K562 (cell line): ENCODE measurements at places on chromosomes 5 and 9.

GRCh38 chr5:141559461-141559860 lies 59.3 kb downstream of the DIAPH1 start:
- no peak for DNase-seq

GRCh38 chr5:127804886-127805426 lies 101.8 kb downstream of the CCDC192 start:
- no peak for DNase-seq

- DNase-seq, result no peak
Measured at GRCh38 chr5:8807636-8808035, 738.2 kb downstream of the SEMA5A start.

GRCh38 chr5:125750861-125751186 lies 672.4 kb upstream of the GRAMD2B start:
- no peak for DNase-seq

DNA sequence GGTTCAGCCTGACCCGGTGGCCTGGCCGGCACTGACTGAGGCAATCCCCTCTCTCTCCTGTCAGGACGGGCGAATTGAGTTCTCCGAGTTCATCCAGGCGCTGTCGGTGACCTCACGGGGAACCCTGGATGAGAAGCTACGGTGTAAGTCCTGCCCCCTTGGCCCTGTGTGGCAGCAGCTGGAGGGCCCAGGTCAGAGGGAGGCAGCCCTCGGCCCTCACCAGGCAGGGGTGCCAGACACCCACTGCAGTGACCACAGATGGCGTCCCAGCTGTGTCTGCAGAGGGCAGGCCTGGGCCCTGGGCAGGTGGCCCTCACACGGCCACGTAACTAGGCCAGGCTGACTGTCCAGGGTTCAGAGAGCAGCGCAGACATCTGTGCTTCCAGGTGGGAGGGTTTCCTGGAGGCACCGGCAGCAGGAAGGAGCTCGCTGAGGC lies 45.9 kb upstream of the HMCN2 start:
- no peak for DNase-seq

DNA sequence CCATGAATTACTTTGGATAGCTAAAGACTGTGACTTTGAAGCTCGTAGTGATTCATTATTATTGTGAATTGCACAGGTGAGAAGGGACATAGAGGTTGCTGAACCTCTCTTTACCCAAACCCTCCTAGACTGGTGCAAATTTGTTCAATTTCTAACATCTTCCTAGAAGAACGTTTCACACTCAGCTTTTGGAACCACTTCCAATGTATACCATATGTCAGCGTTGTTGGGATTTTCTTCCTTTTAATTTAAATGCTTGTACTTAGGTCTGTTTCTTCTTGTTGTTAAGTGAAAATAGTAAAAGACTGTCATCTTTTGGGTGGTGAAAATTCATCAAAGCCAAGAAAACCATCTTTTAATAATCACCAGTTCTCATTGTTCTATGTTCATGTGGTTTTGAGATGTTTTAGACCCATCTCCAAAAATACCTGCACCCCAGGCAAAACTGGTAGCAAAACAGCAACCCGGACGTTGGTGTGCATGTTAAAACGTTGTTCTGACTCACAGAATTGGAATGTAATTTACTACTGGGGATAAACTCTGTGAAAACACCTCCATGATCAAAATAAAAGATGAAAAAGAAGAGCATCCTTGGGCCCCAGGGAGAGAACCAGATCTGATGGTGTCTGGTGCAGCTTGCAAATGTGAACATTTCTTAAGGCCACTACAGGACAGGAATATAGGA lies 238.3 kb downstream of the NPR3 start:
- no peak for DNase-seq

DNA sequence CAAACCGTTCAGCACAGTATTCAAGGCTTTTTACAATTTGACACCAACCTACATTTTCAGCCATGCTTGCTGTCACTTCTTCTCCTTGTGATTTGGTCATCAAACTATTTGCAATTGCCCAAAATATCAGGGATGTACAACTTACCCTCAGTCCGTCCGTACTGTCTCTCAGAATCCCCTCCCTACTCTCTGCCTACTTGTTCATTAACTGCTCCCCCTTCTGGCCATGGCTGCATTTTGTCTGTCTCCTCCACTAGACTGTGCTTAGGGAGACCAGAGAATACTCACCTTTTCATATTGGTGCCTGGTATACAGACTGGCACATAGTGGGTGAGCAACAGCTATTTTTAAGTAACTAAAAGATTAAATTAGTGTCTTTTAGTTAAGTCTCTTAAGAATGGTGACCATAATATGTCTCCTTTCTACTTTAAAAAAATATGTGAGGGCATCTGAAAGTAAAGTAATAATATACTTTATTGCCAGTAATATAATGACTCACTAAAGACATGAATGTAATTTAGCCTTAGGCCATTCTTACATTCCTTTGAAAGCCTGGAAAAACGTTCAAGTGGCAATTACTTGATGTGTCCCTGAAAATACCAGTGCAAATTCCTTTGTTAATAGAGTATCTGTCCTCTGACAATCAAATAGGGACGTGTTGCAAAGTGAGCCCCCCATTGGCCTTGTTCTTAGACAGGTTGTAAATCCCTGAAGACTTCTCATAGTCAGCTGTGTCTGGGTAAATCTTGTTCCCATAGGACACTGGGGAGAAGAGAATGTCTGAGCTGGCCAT lies 27.8 kb downstream of the PRLR start:
- peak; percentile 53 for DNase-seq

DNA sequence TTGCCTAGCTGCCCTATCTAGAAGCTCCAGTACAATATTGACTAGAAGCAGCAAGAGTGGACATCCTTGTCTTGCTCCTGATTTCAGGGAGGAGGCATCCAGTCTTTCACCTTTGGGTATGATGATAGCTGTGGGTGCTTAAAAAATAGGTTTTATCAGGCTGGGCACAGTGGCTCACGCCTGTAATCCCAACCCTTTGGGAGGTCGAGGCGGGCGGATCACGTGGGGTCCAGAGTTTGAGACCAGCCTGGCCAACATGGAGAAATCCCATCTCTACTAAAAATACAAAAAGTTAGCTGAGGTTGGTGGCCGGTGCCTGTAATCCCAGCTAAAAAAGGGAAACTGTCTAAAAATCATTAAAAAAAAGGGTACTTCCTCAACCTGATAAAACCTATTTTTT lies 2.0 kb upstream of the CAMSAP1 start:
- no peak for DNase-seq

DNA sequence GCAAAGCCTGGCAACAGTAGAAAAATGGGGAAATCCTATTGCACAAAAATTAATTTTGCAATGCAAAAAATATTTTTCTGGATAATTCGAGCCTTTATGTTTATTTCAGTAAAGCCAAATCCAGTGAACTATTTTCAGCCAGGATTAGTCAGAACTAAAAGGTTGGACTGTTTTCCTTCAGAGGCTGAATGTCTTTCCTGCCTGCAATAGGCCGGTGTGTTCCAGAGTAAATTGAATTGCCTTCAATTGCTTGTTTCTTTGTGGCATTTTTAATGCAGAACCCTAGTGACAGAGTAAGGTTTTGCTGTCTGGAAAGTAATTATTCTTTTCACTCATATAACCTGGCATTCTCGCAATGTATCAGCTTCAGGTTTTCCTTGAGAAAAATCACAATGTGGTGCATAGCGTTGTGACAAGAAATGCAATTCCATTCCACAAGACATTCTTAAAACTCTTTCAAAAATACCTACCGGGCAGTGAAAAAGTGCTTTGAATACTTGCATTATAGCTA lies 183.7 kb downstream of the GLIS3 start:
- no peak for DNase-seq

DNA sequence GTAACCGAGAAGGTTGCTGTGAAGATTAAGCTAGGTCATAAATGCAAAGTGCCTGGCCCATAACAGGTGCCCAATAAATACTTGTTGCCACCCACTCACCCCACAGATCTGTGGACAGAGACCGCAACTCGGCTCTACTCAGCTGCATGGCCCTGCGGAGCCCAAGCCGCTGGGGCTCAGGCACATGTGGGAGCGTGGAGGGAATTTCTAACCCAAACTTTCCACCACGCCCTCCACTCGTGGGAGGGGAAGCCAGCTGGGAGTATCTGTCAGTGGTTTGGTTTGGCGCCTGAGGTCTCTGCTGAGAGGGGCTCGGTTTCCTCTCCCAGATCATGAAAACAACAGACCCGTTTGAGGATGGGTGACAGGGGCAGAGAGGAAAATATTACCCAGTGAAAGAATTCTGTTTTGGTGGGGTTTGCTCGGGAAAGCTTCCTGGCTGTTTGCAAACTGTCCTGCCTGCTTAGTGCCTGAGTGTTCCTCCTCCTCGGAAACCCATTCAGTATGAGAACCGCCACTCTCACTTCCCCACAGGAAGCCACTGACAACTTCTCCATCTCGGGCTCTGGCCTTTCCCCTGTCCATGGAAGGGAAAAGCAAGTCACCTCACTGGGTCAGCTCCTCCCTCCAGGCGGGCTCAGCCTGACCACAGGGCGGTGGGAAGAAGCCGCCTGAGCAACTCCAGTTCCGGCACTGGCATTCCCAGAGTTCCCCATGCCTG lies 60.1 kb downstream of the RGS3 start:
- no peak for DNase-seq

GRCh38 chr9:68780720-68781119 lies 75.7 kb downstream of the PIP5K1B start:
- DNase-seq, result peak; percentile 32

DNA sequence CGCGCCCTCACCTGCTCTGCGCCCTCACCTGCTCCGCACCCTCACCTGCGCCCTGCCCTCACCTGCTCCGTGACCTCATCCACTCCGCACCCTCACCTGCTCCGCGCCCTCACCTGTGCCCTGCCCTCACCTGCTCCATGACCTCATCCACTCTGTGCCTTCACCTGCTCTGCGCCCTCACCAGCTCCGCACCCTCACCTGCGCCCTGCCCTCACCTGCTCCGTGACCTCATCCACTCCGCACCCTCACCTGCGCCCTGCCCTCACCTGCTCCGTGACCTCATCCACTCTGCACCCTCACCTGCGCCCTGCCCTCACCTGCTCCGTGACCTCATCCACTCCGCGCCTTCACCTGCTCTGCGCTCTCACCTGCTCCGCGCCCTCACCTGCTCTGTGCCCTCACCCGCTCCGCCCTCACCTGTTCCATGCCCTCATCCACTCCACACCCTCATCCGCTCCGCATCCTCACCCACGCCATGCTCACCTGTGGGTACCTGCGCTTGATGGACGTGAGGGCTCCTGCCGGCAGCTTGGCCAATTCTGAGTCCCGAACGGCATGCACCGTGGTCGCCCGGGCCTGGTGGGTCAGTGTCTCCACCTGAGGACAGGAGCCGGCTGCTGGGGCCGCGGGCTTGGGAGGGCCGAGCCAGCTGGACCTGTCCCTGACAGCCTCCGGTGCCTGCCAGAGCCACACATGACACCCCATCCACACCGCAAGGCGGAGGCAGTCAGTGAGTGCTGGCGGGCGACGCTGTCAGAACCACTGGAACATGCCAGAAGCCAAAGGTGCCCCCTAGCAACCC lies 35.6 kb upstream of the NSMF start:
- no peak for DNase-seq

DNA sequence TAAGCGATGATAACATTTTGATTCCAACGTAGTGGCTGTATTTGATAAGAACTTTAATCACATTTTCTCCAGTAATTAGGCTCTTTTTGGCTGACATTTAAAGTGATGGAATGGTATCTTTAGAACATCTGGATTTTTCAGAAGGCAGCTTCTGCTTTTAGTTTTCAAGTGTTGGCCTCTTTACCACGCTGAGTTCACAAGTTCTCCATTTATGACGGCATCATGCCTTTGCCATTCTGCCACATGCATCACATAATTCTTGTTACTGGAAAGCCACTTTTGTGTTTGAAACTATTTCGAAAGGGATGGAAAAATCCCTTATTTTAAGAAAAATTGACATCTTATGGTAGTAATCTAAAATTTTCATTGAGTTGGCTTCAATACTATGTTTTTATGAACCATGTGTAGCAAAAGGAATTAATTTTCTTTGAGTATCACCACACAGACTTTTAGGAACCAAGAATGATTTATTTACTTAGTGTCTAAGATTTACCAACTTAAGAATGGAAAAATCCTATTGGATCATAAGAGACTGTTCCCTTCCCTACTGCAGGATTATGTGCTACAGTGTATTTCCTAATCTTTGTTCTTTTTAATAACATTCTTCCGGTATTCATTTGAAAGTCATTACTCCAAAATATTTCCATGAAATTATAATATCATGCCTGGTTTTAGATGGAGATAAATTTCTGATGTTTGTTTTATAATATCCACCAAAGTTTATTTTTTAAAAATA lies 344.2 kb downstream of the ADGRV1 start:
- no peak for DNase-seq

GRCh38 chr5:84680908-84681307 lies 296.2 kb upstream of the EDIL3 start:
- DNase-seq, result no peak

GRCh38 chr5:139275536-139275935 lies 18.0 kb upstream of the MATR3 start:
- DNase-seq, result no peak

GRCh38 chr5:16467363-16468219 lies 2.0 kb upstream of the ZNF622 start:
- peak; percentile 27 for DNase-seq

DNA sequence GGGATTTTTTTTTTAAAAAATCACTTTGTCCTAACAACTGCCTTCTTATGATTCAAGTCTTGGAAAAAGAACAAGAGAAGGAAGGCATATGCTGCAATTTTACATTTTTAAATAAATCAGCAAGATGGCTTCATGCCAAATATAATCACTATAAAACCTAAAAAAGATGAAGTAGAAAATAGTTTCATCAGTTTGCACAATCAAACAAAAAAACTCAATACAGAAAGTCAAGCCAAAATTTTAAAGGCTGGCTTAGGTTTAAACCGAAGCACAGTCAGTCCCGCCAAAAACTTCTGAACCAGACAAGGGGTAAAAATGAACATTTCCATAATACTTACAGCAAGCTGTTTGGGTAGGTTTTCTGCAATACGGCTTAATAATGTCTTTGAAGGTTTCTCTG lies 57.3 kb downstream of the ZFR start:
- no peak for DNase-seq

GRCh38 chr9:117549444-117549843 lies 134.6 kb upstream of the ASTN2 start:
- DNase-seq, result no peak
